Activated naive CD4-positive, alpha-beta T cell (primary cell): ENCODE measurements at places on chromosomes 3 and 15.

DNA sequence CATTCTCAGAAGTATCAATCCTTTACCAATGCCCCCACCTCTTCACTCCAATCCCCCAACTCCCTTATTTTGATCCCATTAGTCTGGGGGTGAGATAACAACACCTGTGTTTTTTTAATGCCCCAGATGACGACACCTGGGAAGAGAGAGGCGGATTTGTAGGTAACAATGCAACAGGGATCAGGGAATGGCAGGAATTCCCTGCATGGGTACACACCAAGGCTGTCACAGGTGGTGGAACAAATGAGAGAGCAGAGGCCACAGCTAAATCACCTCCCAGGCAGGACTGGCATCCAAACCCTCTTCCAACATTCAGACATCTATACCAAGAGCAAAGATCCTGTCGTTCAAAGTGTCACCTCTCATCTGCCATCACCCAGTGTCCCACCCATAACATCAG is 319.2 kb upstream of the TRIM42 start:
- no peak for DNase-seq

DNA sequence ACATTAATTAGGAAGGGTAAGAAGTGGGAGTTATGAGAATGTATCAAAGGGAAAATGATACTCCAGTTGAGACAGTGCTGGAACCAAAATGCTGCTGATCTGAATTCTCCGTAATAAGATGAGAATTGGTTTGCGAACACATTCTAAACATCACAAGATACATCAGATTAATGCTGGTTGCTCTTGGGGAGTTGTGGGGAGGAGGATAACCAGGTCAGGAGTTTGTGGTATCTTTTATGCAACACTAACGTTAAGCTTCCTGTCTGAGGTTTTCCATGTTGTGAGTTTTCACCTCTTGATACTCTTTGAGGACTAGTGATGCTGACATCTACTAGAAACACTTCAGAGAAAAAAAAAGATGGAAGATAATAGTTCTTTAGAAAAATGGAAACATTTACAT is 47.2 kb downstream of the PPARG start:
- no peak for DNase-seq

DNA sequence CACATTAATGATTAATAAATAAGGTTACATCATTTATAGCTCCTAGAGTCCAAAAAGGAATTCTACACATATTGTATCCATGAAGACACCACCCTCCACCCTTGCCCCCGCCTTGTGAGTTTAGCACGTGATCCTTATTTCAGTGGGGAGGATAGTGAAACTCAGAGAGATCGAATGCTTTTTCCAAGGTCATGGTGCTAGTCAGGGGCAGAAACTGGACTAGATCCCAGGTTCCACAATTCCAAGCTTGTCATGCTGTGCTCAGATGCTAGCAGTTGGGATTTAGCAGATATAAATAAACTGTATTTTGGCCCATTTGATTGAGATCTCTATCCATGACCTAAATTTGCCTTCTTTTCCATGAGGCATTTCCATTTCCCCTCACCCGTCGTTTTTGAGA is 227.4 kb upstream of the THRB start:
- DNase-seq = no peak

DNA sequence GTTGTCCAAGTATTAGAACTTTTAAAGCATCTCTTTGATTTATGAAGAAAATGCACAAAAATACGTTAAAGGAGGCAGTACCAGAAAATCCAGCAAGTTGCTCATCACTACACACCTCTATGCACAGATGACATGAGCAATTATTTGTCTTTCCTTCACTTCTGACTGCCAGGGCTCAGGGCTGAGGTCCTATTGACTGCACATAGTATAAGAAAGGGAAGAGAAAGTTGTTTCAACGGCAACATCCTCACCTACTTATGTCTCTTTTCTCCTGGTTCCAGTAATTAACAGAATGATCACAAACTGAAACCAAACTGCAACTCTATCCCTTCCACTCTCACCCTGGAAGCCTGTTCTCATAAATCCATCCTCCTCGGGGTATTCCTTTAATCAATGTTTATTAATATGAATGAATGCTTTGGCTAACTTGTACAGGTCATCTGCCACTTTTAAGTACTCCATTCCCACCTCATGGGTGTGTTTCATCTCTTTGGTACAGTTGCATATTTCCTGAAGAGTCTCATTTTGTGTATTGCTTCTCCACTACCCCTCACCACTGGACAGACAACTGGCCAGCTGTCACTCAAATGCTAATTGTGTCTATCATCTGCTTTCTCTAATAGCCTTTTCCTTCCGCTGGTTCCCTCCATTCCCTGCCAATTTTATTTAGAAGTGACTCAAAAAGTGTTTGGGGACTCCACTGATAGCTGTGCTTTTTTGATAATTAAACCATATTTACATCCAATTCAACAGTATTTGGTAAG is 34.5 kb downstream of the RAB27A start:
- DNase-seq = no peak

- no peak for DNase-seq
Observed at GRCh38 chr15:49953421-49953820, 165.6 kb downstream of the ATP8B4 start.

DNA sequence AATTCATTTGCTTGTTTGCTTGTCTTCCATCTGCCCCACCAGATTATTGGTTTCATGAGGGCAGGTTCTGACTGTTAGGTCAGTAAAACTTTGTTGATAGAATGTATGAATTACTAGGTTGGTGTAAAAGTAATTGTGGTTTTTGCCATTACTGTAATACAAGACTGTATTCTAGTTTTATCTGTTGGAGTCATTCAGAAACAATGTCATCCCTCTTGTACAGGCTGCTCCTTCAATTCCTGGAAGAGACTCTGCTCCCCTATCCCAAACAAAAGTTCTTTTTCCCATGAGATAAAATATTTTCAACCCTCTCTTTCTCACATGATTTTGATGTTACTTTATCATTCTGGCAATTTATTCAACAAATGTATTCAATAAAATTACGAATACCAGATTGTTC is 115.0 kb downstream of the CHST2 start:
- no peak for DNase-seq

DNA sequence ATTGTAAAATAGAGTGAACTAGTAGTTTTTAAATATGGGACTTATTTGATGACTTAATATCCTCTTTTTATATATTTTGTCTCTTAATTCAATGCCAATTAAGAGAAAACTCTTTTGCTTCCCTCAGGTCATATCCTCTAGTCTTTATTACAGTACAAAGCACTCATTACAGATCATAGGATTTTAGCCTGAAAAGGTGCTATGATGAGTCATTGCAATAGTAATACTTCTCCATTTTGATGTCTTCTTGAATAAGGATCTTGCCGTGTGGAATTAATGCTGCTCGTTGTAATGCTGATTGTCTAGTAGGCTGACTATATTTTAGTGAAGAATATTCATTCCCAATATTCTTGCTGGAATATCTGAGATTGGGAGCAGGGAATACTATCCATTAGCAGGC is 612.2 kb upstream of the GOLIM4 start:
- no peak for DNase-seq

DNA sequence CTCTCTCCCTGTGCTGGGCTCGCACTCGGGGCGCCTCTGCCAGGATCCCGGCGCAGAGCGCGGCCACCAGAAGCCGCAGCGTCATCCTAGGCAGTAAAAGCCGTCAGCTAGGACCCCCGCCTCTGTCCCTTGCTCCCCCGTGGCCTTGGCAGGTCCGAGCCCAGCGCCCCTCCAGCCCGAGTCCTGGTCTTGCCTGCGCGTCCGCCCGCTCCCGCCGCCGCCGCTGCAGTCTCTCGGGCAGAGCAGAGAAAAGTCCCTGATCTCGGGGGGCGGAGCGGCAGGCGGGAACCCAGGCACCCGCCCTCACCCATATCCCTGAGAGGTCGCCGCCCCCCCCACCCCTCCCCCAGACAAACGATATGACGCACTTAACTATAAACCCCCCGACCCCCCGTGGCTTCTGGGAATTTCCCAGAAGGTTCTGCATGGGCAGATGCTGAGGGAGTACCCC is at the start of gene COL7A1:
Gene COL7A1, minus strand, starts transcription at position 255 of the 451 bp plus-strand sequence. Its CDS starts 170 bp downstream, at position 85.
- DNase-seq = no peak

DNA sequence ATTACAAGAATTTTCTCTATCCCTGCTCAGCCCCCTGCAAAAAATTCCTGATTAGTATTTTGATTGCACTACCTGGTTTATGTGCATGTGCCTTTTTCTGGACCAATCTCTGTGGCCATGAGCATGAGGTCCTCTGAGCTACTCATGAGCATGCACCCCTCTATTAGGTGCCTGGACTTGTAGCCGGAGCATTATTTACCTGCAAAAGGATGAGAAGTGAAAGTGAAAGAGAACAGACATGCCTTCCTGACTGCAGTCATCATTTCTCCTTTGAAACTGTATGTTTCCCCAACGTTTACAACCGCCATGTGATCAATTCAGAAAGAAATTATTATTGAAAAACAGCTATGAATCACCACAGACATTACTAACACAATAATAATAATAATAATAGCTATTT is 1008.8 kb downstream of the ROBO2 start:
- DNase-seq = no peak

GRCh38 chr3:25056036-25056755 is 371.9 kb upstream of the RARB start:
- DNase-seq = no peak

- DNase-seq = no peak
Observed at GRCh38 chr3:9881441-9881840, 1.4 kb upstream of the CIDEC start.

- no peak for DNase-seq
Observed at GRCh38 chr3:190892395-190892902, 30.0 kb upstream of the GMNC start.

DNA sequence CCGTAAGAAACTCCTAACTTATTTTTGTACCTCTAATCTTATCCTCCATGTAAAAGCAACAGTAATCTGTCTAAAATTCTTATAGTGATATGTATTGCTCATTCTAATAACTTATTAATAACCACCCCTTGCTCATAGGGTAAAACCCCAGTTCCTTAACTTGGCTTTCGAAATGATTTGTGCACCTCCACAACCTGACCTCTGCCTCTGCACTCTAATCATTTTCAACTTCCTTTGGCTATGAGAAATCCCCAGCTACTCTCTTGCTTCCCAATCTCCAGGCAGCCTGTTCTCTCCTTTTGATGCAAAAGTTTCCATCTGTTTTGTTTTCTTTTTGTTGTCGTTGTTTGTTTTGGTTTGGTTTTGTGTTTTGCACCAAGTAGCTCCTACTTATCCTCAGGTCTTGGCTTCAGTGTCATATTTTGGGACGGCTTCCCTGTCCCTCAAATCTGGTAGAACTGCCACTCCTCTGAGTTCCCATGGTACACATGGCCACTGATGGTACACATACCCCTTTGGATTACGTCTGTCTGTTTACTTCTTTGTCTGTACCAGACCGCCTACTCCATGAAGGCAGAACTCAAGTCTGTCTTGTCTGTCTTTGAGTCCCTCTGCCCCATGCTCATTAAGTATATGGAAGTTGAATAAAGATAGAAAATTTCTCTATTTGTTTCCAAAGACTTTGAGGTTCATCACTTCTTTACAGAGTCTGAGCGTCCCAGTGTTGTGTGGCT is 105.6 kb upstream of the TGFBR2 start:
- no peak for DNase-seq

DNA sequence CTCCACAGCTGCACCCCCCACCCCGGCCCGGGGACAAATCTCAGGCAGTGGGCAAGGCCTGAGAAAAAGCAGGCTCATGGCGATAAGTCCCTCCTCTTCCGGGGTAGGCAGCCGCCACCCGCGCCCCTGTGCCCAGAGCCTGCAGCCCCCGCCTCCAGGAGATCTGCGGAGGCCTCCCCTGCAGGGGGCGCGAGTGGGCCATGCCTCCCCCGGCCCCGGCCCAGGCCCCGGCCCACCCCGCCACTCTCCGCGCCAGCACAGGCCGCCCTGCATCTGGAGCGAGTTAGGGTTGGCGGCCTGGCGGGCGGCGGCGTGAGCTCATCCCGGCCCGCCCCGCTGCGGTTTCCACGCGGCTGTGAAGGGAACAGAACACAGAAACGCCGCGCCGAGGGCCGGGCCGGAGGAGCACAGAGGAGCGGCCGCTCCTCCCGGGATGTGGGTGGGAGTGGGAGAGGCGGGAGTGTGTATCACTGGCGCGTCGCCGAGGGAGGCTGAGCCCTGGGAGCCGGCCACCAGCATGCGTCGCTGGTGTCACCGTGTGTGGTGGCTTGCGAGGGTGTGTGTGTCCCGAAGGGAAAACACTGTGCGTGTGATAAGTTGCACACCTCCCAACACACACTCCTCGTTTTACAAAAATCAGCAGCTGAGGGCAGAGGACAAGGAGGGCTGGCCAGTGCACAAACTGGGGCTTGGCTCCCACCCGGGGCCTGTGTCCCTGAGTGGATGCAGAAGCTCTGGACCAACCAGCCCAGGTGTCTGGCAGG is 17.2 kb downstream of the MYL3 start:
- peak; percentile 81 for DNase-seq

DNA sequence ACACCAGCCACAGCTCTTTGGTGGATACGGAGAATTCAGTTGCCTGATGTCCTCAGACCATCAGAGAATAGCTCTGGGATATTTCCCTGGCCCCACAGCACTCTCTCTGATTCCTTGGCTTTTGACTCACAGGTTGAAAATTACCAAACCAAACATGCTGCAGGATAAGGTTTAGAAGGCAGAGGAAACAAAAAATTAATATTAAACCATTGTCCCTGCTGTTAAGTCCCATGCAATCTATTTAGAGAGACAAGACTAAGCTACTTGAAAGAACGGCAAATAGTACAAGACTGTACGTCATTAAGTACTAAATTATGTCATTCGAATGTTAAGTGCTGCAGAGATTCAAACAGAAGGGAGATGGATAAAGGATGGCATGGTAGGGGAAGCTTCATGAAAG is 501.4 kb downstream of the MECOM start:
- no peak for DNase-seq

- DNase-seq = no peak
Observed at GRCh38 chr3:146550743-146551510, 6.5 kb upstream of the PLSCR1 start.

- DNase-seq = no peak
Observed at GRCh38 chr3:143081844-143082778, 37.5 kb upstream of the CHST2 start.

DNA sequence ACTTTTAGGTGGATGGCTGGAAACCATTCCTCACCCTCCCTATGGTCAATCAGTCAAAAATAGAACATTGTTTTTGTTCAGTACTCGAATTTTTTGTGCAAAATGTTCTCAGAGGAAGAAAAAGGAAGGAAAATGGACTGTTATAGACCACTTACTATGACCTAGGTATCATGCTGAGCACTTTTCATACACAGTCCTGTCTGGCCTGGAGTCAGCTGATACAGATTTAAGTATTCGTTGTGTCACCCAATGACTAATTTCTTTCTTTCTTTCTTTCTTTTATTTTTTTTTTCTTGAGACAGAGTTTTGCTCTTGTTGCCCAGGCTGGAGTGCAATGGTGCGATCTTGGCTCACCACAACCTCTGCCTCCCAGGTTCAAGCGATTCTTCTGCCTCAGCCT is 29.1 kb upstream of the TNIK start:
- no peak for DNase-seq
